ENCODE measurements at places on chromosomes 1 and 21.

GRCh38 chr1:239212811-239213220 is 173.6 kb upstream of the CHRM3 start:
- DNase-seq, result no peak

DNA sequence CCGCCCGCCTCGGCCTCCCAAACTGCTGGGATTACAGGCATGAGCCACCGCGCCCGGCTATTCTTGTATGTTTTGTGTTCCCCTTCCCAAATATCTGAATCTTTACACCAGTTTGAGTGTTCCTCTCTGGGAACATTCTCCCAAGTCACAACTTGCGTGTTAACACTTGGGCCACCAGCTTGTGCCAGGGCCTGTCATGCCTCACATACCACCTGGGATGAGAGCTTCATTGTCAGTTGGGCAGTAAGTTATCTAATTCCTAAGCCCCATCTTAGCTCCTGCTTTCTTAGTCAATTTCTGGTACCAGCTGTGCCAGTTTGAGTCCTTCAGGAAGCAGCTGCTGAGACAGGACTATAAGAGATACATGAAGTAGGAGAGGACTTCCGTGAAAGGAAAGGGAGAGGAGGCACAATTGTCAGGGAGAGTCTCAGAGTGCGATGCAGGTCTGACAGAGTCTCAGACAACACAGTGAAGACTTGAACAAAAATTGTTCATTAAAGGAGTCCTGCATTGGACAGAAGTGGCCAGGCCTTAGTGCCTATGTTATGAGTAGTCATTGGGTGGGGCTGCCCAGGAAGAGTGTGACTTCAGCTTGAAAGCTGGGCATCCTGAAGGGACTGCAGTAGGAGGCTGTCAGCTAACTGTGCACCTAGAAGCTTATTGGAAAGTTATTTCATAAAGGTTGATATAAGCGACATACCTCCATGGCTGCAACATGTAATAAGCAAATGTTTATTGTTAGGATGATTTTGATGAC is 17.3 kb downstream of the ZFYVE9 start:
- no peak for DNase-seq

DNA sequence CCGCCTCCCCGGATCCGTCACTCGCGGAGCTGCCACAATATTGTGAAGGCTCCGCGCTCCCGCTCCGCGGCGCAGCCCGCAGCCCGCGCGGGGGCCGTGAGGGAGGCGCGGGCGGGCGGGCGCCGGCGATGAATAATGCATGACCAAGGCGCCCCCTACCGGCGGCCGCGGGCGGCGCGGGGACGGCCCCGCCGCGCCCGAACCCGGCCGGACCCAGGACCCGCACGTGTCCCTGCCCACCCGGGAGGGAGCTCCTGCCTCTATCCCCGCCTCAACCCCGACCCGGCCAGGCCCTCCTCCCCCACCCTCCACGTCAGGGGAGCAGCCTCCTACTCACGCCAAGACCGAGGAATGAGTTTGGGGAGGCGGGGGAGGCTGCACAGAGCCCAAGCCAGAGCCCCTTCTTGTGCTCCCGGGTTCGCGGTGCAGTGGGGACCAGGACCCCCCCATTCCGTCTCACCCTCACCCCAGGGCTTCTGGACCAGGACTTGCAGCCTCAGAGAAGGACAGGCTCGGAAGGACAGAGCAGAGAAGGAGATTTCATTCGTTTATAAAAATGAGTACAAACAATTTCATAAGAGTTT is 70.8 kb upstream of the CASZ1 start:
- DNase-seq, result peak; percentile 76

- DNase-seq, result no peak
Measured at GRCh38 chr1:145893306-145894055, 7.8 kb upstream of the ANKRD35 start.

DNA sequence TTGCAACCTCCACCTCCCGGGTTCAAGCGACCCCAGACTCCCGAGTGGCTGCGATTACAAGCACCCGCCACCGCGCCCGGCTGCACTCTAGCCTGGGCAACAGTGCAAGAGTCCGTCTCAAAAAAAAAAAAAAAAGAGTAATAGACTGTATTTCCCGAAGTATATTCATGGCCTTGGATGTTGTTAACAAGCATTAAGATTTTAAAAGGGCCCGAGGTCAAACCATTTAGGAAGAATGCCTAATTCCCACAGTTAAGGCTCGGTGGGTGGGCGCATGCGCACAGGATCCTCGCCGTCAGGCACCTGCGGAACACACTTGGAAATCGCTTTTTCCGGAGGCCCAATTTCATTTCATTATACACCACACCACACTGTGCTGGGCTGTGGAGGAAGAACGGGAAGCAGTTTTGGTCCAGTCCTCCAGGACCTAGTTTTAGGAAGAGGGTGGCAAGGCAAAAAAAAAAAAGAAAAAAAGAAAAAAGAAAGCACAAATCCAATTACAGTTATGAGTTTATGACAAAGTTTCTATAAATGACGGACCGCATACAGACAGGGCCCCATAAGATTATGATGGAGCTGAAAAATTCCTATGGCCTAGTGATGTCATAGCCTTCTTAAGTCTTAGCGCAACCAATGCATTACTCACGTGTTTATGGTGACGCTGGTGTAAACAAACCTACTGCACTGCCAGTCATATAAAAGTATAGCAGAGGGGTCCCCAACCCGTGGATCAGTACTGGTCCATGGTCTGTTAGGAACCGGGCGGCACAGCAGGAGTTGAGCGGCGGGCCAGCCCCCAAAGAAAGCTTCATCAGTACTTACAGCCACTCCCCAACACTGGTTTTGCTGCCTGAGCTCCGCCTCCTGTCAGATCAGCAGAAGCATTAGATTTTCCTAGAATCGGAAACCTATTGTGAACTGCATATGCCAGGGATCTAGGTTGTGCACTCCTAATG is 38.2 kb downstream of the H3-3A start:
- peak; percentile 39 for DNase-seq

GRCh38 chr1:161739865-161740566 is 9.6 kb upstream of the DUSP12 start:
- no peak for DNase-seq

- DNase-seq, result no peak
Measured at GRCh38 chr1:161921990-161922389, 101.7 kb downstream of the OLFML2B start.

DNA sequence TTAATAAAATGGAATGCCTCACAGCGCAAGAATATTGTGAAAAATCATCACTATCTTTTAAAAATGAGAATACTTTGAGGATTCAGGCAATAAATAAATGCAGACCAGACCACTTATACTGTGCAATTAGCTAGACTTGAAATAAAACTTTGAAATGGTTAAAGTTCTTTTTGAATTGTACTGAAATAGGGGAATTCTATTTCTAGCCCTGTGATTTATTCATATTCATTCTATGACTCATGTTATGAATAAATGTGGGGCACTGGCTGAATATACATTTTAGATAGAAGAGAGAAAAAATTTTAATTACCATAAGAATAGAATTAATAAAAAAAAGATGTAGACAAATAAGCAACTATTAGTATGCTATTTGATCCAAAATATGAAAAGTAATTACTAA is 16.4 kb upstream of the USP25 start:
- DNase-seq, result no peak

DNA sequence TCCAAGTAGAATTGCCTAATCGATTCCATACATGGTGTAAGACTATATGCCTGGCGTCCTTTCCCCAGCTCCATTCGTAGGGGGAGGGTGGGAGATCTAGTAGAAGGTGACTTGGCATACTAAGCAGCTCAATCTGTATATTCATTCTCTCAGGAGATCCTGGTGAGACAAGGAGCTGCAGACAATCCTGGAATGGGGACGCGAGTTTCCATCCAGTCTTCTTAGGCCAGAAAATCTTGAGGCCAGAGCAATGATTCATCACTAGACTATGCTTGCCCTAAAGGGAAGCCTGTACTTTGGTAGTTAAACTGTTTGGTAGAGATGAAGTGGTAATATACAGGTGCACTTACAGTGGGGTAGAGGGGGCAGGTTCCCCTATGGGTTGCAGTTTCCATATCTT is 468.7 kb downstream of the ADGRL2 start:
- DNase-seq, result no peak

- DNase-seq, result no peak
Measured at GRCh38 chr1:48746906-48747305, 29.8 kb downstream of the BEND5 start.

GRCh38 chr21:15437883-15438282 is 291.9 kb upstream of the USP25 start:
- no peak for DNase-seq

GRCh38 chr1:184210862-184211261 is 159.3 kb downstream of the TSEN15 start:
- no peak for DNase-seq

GRCh38 chr1:169860187-169860586 is 33.5 kb downstream of the SCYL3 start:
- no peak for DNase-seq

DNA sequence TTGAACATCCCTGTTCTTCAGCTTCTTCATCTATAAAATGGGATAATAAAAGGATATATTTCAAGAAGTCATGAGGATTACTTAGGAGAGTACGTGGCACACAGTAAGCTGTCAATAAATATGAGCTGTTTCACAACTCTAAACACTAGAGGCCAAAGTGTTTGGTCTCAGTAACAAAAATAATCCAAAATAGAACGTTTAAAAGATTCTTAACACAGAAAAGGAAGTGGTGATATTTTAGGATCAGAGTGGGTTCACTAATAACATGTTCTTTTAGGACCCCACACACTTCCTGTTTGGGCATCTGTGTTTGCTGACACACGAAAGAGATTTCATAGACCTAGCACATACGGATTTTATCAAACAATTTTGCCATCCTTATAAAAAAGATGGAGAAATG is 32.9 kb downstream of the TNFSF18 start:
- no peak for DNase-seq

GRCh38 chr1:20178634-20179370 is 7.1 kb upstream of the UBXN10 start:
- DNase-seq, result no peak

- no peak for DNase-seq
Measured at GRCh38 chr21:28216976-28217523, 775.6 kb downstream of the LTN1 start.

GRCh38 chr21:45592626-45593134 is 50.4 kb upstream of the SLC19A1 start:
- DNase-seq, result no peak

DNA sequence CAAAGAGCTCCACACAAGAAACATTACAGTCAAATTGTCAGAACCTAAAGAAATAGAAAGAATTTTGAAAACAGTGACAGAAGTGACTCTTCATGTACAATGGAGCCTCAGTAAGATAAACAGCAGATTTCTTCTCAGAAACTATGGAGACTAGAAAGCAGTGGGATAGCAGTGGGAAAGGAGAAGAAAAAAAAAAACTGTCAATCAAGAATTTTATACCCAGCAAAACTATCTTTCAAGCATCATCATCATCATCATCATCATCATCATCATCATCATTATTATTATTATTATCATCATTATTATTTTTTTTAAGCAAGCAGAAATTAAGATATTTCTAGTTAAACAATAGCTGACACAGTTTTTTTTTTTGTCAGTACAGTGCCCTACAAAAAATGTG is 24.2 kb downstream of the CEP170 start:
- DNase-seq, result no peak

- DNase-seq, result no peak
Measured at GRCh38 chr1:54678776-54679643, 36.7 kb upstream of the TTC4 start.

DNA sequence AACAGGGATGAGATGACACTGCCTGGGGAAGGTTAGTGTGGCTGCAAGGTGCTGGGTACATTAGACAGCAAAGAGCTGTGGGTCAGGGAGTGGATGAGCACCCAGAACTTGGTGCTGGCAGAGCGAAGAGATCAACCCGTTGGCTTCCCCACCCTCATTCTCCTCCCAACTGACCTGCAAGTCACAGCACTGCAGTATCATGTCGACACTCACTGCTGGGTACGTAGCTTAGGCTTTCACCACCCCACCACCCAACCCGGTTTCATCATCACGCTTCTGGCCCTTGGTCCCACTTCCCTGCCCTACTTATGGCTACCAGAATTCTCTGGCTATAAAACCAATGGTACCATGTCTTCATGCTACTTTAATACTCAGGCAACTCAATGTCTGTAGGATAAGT is 73.6 kb upstream of the LYST start:
- no peak for DNase-seq

DNA sequence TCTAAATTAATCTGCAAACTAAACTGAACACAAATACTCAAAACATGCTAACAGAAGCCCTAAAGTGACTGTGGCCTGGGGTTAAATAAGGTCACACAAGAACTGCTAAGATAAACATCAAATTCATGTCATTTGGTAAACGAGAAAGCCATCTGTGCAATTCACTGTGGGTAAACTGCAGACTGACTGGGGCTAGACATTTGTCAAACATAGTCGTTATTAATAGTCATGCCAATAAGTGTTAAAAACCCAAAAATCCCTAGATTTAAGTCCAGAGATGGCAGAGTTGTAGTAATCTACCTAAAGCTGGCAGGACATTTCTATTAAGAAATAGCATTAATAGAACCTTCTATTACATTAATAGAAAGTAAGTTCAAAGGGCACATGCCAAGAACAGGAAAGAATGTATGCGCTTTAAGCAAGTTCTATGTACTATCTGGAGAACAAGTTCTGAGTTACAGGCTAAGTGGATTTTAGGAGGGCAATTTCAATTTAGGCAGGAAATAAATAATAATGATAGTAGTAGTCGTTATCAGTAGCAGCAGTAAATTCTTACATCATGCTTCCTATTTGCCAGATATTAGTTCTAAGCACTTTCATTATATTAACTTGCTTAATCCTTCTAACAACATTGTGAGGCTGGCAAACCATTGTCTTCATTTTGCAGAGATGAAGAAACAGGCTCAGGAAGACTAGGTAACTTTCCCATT is 8.6 kb downstream of the EDEM3 start:
- DNase-seq, result no peak

GRCh38 chr1:125087691-125088090 is 3902.9 kb downstream of the SRGAP2C start:
- no peak for DNase-seq

DNA sequence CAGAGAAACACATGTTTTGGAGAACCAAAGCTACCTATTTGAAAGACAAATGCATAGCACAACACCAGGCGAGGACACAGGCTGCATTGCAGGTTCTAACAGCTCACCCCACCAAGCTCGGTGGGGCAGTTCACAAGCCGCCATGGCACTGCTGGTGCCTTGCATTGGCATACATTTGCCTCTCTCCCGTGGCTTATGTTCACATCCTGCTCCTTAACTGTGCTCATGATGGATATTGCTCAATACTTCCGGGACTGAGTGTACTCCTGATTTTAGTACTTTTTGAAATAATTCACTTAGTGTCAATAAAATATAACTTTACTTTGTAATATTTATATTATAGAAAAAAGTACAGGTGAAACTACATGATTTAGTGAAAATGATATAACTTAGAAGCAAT is 1187.4 kb upstream of the NCAM2 start:
- no peak for DNase-seq

DNA sequence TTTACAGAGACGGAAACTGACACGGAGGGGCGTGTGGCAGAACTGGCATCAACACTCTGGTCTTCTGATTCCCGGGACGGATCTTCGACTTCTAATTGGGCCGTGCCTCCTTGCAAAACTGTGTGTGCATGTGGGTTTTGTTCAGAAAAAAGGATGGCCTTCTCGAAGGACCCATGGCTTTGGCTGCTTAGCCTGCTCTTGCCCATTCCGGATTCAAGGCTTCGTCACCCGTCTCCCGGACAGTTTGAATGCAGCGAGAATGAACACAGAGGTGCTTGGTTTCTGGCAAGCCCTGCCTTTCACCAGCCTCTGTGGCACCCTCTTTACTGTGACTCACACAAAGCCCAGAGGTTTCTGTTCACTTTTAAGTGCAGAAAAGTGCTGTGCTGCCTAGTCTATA is 120.1 kb downstream of the PRDM2 start:
- DNase-seq, result no peak

All from CD8-positive, alpha-beta T cell (primary cell).